ENCODE measurements at places on chromosomes 11 and 22.

GRCh38 chr22:50320116-50320515 is 6.7 kb downstream of the DENND6B start:
- no peak for DNase-seq

- no peak for DNase-seq
Observed at GRCh38 chr11:68412593-68413475, 47.7 kb upstream of the PPP6R3 start.

GRCh38 chr11:33773404-33773986 is 825 bp downstream of the FBXO3 start:
- no peak for DNase-seq

GRCh38 chr11:47418454-47419259 is 7.6 kb downstream of the PSMC3 start:
- DNase-seq: no peak

DNA sequence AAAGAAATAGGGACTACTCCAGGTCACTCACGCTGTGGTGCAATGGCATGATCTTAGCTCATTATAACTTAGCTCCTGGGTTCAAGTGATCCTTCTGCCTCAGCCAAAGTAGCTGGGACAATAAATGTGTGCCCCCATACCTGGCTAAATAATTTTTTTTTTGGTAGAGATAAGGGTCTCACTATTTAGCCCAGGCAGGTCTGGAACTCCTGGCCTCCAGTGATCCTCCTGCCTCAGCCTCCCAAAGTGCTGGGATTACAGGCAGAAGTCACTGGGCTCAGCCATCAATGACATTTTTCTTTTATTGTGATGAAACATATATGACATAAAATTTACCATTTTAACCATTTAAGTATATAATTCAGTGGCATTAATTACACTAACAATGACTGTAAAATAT is 10.6 kb downstream of the SLC5A4 start:
- DNase-seq: no peak

GRCh38 chr22:33841281-33842005 is 78.8 kb downstream of the LARGE1 start:
- no peak for DNase-seq

GRCh38 chr22:49026494-49027367 is 800.9 kb downstream of the BRD1 start:
- no peak for DNase-seq

- DNase-seq: no peak
Observed at GRCh38 chr11:119347242-119347641, 737 bp upstream of the MFRP start.

DNA sequence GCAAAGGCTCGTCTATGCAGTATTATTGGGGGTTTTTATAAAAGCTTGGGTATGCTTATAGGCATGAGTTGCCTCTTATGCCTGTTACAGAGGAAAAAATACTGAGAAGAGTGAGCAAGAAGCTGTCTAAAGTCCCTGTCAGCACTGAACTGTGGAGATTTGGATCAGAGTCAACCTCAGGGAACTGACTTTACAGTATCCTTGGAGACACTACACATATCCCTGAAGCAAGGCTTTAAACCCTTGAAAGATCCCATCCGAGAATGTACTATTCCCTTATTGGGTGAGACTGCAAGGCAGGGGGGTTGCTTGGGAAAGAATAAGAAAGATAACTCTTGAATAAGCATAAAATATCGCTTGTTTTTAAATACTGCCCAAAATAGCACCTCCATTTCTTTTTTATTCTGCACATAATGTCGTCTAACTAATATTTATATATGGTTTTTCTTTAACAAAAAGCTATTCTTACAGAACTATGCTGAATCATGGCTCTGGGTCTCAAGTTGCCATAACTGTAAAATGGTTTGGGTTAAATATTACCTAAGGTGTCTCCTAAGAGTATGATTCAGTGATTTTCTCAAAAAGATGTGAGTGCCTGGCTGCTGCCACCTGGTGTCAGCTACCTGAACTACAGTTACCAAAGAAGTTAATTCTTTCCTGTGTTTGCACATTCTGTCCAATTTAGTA is 1062.8 kb downstream of the DLG2 start:
- DNase-seq: peak; percentile 3

- DNase-seq: no peak
Observed at GRCh38 chr22:26273011-26273675, 103.9 kb downstream of the SEZ6L start.

DNA sequence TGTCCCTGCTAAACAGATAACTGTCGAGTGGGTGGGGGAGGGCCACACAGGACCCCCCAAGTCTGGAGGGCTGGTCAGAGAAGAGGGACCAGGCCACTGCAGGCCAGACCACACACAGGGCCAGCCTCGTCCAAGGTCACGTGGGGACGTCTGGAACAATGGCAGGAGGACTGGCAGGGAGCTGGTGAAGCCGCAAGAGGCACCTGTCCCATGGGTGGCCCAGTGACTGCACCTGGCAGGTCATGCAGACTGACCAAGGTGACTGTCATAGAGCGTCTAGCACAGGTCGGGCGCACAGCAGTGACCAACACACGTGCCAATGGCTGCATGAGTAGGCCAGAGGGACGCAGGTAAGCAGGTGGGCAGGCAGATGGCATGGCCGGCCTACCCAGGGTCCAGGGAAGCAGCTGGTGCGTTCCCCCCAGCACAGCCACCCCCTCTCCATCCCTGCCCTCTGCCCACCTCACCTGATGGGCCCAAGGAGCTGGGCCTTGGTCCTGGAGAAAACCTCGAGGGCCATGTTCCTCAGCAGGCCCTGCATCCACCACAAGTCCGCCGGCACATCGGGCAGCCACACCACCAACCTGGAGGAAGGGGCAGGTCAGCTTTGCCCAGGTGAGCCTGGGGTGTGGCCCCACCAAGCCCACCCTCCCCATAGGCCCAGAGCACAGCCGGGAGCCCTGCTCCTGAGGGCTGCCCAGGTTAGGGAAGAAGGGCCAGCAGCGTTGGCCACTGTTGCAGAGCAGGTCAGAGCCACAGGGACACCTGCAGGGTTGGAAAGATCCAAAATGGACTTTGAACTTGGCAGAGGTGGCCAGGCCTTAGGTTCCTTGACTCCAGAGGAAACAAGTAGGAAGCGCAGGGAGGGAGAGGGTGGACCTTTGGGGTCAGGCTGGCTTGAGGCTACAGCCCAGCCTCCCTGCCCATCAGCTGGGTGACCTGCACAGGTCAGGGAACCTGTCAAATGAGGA is 10.4 kb downstream of the PNPLA5 start:
- DNase-seq: no peak

GRCh38 chr11:67277231-67277961 is 11.1 kb downstream of the GRK2 start:
- peak; percentile 36 for DNase-seq

GRCh38 chr11:46322759-46323158 is 24.5 kb upstream of the DGKZ start:
- DNase-seq: peak; percentile 9

- no peak for DNase-seq
Observed at GRCh38 chr11:69487849-69488542, 6.5 kb downstream of the LINC01488 start.

DNA sequence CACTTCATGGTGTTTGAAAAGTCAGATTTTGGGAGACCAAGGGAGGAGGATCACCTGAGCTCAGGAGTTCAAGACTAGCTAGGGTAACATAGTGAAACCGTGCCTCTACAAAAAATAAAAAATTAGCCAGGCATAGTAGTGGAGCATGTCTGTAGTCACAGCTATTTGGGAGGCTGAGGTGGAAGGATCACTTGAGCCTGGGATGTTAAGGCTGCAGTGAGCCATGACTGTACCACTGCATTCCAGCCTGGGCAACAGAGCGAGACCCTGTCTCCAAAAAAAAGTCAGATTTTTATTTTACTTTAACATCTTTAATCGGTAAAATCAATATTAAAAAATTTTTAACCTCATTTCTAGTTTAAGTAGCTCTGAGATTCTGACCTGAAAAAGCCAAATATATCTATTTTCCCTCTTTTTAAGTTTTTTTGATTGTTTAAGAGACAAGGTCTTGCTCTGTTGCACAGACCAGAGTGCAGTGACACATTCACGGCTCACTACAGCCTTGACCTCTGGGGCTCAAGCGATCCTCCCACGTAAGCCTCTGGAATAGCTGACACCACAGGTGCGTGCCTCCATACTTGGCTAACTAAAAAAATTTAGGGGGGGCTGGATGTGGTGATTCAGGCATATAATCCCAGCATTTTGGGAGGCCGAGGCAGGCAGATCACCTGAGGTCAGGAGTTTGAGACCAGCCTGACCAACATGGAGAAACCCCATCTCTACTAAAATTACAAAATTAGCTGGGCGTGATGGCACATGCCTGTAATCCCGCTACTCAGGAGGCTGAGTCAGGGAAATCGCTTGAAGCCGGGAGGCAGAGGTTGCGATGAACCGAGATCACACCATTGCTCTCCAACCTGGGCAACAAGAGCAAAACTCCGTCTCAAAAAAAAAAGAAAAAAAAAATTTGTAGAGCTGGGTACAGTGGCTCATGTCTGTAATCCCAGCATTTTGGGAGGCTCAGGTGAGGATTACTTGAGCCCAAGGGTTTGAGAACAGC is 48.4 kb downstream of the SFI1 start:
- DNase-seq: no peak

- DNase-seq: no peak
Observed at GRCh38 chr11:94649254-94649653, 82.1 kb downstream of the PIWIL4 start.

- DNase-seq: no peak
Observed at GRCh38 chr22:36822581-36822980, 5.7 kb upstream of the PVALB start.

DNA sequence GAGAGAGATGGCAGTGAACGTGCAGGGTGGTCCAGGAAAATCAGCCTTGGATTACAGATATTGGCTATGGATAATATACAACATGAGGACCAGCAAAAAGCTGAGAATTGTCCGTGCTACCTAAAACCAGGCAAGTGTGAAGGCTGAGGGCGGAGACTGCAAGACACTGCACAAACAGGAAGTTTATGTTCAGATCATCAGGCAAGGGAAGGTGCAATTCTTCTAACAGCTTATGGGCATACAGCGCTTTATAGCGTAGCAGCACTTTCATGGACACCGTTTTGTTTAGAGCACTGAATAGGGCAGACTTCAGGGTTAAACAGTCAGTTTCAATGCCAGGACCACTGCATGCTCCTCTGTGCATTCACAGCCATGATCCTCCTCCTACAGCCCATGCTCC is 93.1 kb upstream of the TMEM45B start:
- DNase-seq: no peak
